ENCODE measurements at places on chromosomes 13 and 19. TPM values are rescaled to one million over a fixed set of nuclear protein-coding genes. Genes with fewer than 3 reads are reported as not detected.
A peak's percentile ranks its signal among the peaks of the same experiment; 100 is the strongest.

GRCh38 chr13:30870049-30870884 is 35.8 kb upstream of the MEDAG start:
- DNase-seq = peak; percentile 99

DNA sequence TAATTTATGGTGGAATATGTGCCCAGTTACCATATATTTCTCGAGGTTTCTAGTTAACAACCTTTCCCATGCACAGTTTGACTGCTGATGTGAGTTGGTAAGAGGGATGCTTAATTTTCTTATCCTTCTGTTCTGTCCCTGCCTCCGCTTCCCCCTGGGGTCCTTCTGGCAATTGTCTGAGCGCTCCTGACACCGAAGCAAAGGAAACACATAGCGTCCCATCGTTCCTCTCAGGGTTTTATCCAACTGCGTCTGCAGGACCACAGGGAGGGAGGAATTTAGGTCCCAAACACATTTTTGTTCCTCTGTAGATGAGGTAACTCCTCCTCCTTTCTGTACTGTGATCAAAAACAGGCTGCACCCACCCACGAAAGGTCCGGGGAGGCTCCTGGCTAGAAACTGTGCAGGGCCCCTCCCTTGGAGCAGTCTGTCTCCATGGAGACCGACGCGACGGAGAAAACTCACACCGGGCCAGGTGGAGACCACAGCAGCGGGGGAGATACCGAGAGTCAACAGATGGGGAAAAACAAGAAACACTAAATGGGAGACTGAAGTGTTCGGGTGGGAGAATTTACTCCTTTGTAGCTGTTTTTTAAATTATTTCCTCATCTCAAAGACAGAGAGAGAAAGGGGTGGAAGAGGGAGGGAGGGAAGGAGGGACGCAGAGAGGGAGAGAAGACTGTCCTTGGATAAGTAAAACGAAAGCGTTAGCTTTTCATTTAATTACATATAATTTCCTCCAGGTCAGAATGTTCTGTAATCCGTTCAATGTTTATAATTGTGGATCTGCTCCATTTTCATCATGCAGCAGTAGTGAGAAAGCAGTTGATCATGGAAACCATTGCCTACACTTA is 191.8 kb upstream of the NBEA start:
- DNase-seq = no peak

DNA sequence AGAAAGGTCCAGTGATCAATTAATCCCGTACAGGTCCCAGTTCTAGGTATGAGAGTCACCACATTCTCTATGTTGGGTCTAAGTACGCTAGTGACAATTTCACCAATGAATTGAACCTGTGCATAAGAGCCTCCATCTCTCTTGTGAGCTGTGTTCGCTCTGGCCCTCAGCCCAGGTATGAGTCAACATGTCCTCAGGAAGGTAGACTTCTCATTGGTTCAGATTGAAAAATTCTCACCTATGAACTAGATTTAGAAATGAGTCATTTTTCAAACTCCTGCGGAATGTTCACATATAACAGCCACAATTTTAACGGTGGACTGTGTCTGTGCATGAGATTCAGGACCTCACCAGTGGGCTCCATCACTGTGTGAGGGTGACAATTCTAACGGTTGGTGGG is 12.7 kb upstream of the ZNF43 start:
- DNase-seq = peak; percentile 6

DNA sequence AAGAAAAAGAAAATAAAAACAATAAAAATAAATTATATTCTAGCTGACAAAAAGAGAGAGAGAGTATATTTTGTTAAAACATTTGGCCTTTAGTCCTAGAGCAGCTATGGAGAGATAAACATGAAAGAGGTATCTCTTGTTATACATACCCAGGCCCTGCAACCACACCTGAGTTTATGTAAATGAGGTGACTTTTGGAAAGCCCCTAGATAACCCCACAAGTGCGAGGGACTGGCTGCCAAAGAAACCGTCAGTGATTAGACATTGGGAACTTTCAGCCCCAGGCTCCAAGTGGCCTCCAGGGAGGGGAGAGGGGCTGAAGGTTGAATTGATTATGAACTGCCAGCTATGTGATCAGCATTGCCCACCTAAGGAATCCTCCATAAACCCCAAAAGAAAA is 2.1 kb upstream of the NLRP7 start:
- DNase-seq = no peak

DNA sequence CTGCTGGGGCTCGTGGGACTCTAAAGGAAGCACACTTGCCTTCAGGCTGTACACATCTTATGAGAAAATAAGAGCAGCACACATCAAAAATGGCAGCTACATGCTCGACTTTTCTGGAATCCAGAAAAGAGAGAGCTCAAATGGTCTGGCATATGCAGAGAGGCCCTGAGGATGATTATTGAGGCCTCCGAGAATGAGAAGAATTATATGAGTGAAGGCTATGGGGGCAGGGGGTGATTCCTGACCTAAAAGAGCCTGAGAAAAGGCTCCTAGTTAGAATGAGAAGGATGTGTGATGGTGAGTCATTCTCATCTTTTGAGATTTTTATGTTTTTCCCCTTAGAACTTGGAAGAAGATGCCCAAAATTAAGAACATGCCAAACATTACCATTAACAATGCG is 97.1 kb downstream of the HSPH1 start:
- DNase-seq = no peak

DNA sequence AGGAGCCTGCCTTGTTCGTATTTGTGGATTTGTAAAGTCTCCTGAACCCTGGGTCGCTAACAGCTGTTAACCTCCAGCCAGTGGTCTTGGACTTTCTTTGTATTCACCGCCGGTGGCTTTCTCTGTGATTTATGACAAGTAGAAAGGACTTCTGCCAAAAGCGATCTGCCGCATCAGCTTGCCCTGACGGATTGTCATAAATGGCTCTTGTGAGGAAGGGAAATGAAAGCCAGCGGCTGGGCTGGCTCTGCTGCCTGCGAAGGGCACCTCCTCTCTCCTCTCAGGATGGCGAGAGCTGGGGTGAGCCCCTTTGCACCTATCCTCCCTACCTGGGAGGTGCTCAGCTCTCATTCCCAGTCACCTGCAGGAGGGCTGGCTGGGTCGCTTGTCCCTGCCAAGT is 25.6 kb downstream of the DHRS12 start:
- DNase-seq = no peak

GRCh38 chr13:20489185-20489820 is 36.4 kb downstream of the CRYL1 start:
- DNase-seq = no peak

DNA sequence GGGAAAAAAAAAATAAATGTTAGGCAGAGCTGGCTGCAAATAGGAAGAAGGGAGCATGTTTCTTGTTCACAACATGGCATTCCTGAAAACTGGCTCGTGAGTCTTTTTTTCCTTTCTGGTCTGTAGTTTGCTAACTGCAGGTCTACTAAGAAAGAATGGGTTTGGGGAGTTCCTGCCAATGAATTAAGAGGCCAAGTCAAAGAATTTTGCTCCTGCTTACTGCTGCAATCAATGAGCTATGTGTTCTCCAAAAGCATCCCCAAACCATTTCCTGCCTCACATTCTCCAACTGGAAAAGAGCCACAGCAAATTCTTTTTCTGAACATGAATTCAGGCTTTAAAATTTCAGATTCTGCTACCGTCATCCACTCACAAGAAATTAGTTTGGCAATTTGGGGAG is 88.6 kb downstream of the DCT start:
- DNase-seq = no peak

DNA sequence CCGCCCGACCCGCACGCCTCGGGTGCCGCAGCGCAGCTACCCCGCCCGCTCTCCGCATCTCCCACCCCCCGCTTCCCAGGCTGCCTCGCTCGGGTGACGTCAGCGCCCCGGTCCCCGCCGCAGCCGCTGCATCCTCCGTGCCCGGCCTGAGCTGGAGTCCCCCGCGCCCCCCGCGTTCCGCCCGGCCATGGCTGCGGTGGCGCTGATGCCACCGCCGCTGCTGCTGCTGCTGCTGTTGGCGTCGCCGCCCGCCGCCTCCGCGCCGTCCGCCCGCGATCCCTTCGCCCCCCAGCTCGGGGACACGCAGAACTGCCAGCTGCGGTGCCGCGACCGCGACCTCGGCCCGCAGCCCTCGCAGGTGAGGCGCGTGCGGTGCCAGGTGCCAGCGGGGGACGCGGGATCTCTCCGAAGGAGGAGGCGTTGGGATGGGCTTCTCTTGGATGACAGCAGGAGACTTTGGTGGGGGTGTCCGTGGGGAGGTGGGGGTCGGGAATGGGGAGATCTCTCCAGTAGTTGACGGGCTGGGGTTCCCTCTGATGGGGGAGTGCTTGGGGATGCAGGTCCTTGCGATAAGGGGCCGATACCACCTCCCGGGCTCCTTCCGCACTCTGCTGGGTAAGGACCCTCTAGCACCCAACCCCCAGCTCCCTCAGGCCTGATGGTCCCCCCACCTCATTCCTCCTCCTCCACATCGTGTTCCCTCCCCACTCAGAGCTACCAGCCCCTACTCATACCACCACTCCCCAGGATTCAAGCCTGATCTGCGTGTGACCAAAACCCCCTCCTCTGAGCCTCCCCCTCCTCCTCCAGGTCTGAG is at the start of gene TMEM59L:
Gene TMEM59L, plus strand, starts transcription at position 99 of the 817 bp plus-strand sequence. Its CDS starts 89 bp downstream, at position 188.
- DNase-seq = no peak

GRCh38 chr13:32323912-32324311 is 8.6 kb downstream of the BRCA2 start:
- no peak for DNase-seq

DNA sequence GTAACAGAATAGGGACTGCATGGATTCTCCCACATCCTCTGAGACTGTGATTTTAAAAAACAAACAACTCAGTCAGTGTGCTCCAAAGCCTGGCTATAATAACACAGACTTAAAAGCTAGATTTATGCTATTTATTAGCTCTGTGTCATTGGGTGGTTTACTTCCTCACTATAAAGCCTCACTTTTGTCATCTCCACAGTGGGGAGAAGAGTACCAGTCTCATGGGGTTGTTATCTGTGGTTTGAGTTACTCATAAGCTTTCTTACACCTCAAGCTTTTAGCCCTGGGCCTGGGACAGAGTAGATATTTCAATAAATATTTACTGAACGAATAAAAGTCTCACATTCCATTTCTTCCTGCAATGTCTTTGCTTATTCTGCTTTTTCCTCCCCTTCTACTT is 5.3 kb downstream of the RNASEH2B start:
- DNase-seq = no peak

- DNase-seq = no peak
These were observed 888.5 kb downstream of the UQCRFS1 start for GRCh38 chr19:28324275-28325060.

- DNase-seq = no peak
These were observed 17.3 kb upstream of the CACNG8 start for GRCh38 chr19:53945441-53945840.

DNA sequence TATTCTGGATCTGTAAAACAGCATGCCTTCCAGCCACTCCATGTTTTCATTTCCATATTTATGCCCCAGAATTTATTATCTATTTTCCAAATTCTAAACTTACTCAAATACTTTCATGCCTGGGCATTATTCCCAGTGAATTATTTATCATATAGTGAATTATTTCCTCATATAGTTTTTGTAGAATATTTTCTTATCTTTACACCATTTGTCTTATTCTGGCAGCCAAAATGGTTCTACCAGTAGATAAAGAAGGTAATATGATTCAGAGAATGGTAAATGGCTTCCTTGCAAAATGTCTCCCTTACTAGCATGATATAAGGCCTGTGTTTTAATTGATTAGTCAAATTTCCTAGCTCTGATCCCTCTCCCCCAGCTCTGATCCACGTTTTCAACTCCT is 305.8 kb downstream of the SPRY2 start:
- DNase-seq = no peak

DNA sequence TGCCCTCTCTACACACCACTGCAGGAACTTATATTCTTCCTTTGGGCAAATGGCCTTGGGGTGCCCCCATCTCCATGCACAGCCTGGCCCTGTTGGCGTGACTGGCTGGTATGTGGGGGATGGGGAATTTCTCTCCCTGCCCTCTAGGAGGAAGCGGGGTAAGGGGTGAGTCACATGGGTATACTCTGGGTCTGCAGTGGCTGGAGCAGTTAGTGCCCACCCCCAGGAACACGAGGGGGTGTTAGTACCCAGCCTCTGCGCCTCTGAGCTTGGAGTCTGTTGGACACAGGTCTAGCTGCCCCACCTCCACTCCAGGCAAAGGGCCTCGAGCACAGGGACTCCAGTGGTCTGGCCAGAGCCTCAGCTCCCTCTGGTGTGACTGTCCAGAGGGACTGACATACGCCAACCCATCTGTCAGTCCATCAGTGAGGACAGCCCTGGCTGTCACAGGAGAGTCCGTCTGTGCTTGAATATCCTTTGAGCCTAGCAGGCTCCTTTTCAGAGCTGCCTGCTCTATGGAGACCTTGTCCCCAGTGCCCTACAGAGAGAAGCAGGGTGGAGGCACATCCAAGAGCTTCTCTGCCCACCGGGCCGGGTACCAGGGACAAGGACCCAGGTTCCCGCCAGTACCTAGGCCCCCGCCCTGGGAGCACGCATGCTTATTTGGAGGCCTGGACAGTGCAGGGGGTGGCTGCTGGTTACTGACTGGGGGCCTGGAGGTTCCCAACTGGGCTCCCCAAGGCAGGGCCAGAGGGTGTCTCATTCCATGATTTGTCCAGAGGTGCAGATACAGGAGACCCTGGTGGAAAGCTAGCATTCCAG is 66.6 kb downstream of the CHST8 start:
- DNase-seq = no peak

DNA sequence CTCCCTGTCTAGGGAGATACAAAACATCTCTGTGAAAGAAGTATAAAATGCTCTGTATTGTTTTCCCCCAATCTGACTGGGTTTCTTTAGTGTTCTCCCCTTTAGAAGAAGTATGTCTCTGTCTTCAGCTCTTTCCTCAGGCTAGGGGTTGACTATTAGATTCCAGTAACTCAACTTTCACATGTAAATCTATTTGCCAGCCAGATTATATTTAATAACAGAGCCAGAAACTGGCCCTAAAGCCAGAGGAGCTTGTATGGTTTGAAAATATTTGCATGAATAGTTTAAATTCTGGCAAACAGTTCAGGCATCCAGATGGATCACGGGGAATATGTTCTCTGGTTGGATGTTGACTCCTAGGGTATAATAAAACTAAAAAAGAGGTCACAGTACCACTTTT is 22.3 kb upstream of the CYSLTR2 start:
- no peak for DNase-seq

The KLF1 gene
- polyA plus RNA-seq = not detected

The ZNF541 gene
- polyA plus RNA-seq = not detected

The C19orf33 gene
- 0.38 TPM for polyA plus RNA-seq

The PLK5 gene
- not detected for polyA plus RNA-seq

The IRGC gene
- not detected for polyA plus RNA-seq

The DMKN gene
- polyA plus RNA-seq = 1.3 TPM

The PSG11 gene
- polyA plus RNA-seq = 0.11 TPM

The RNF225 gene
- polyA plus RNA-seq = not detected

The ZNF83 gene
- 41.4 TPM for polyA plus RNA-seq

The FBXO17 gene
- 10.8 TPM for polyA plus RNA-seq
